K562 (cell line): ENCODE measurements at places on chromosomes 3 and 15. TPM values are rescaled to one million over a fixed set of nuclear protein-coding genes. Genes with fewer than 3 reads are reported as not detected.

DNA sequence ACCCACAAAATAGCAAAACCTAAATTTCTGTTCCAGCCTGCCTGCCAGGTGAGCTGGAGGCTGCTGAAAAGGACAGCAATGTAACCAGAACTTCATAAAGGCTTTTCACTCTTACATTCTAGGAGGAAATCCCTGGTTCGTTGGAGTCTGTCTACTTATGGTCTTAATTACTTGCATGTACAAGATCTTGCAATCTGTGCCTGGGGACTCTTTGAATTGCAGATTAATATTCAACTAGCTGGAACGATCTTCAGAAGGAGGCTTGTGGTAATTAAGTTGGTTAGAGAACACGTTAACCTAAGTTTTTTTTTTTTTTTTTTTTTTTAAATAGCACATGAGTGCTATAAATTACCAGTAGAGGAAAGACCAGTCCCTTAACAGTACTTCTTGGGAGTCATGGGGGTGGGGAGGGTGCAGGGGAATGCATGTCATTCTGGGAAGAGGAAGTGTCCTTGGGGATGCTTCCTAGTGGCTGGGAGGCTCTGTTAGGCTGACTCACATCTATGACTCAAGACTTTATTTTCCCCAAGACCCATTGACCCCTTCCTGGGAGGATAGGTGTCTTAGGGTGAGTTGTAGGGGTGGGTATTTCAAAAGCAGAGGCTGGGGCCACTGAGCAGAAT, 139.8 kb downstream of the RAB11A start:
- no peak overlapping the region for H3K4me3 ChIP-seq
- H3K27me3 ChIP-seq: no peaks in the 10 kb centered on the region
- peak; percentile 24 for DNase-seq
- H3K27ac ChIP-seq: no peak overlapping the region

- no peak overlapping the region for H3K4me3 ChIP-seq
- H3K27me3 ChIP-seq: no peaks in the 10 kb centered on the region
- H3K4me1 ChIP-seq: peaks cover 14% of the 10 kb centered on the region
- H3K27ac ChIP-seq: peak overlapping the region; percentile 41; the same call in 1 of the 3 replicates
Observed at GRCh38 chr3:170077361-170077760, 39.6 kb downstream of the GPR160 start.

GRCh38 chr3:142022381-142022780, 127.0 kb downstream of the TFDP2 start:
- H3K4me1 ChIP-seq: peaks cover 22% of the 10 kb centered on the region
- H3K27ac ChIP-seq: peak overlapping the region; percentile 45; the same call in 2 of the 3 replicates
- H3K4me3 ChIP-seq: no peak overlapping the region

- no peak overlapping the region for H3K27ac ChIP-seq
- H3K4me3 ChIP-seq: no peak overlapping the region
- H3K27me3 ChIP-seq: peaks cover 1% of the 10 kb centered on the region; the same call in 2 of the 3 replicates
- no peaks in the 10 kb centered on the region for H3K36me3 ChIP-seq
- DNase-seq: no peak
Observed at GRCh38 chr15:68272721-68273271, 4.7 kb upstream of the FEM1B start.

CSK gene
- 108 and 112 TPM in 2 replicates for total RNA-seq

ETV5 gene
- 22.2 and 25.9 TPM in 2 replicates for total RNA-seq
